ENCODE measurements at places on chromosomes 1 and 21.
A peak's percentile ranks its signal among the peaks of the same experiment; 100 is the strongest.

DNA sequence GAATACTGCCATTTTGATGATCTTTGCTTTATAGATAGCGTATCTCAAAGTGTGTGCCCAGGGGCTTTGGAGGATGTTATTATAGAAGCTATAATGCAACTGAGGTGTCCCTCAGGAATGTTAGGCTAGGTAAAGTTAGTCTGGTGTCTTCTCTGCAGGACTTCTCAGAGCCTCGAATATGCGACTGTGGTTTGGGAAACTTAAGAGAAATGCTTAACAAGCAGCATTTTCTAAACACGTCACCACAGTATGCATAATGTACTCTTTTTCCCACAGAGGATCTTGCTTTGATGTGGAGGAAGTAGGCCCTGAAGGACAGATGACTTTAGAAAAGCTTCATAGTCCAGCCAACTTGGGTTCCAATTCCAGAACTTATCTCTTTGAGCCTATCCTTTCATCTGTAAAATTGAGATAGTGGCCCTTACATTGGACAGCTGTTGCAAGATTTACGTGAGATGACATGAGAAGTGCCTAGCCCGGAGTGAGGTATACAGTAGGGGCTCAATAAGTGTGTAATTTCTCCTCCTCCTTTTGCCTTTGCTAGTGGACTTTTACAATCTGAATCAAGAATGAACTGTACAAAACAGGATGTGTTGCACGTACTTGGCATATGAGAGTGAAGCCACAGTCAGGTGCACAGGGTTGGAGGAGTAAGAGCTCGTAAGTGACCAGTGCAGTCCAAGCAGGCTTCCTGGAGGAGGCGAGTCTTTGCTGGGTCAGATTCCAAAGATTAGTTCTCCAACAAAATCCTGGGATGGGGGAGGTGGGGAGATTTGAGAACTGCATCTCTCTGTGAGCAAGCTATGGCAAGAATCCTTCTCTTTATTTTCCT lies 29.7 kb upstream of the TRABD2B start:
- DNase-seq, result no peak

DNA sequence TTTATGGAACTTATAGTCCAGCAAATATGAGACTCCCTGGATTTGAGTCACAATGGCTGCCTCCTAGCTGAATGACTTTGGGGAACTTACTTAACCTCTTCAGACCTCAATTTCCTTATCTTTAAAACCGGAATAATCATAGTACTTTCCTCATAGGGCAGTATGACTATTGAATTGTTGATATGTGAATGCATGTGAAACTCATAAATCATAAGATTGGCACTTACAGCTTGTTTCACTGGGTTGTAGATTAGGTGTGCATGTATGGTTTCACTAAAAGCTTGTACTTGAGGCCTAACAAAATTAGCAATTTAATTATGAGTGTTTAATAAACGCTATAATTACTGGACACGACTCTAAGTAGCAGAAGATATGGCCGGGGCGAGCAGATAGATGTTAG lies 72.5 kb downstream of the ST6GALNAC5 start:
- DNase-seq, result no peak

- peak; percentile 29 for DNase-seq
Observed at GRCh38 chr1:190169311-190170067, 308.2 kb downstream of the BRINP3 start.

- no peak for DNase-seq
Observed at GRCh38 chr1:216723274-216723780, at the start of gene ESRRG. Gene ESRRG (minus strand): TSS chr1:216723429. CDS start chr1:216723299, 130 bp downstream.

- DNase-seq, result no peak
Observed at GRCh38 chr1:200911361-200911760, 16.7 kb downstream of the INAVA start.

DNA sequence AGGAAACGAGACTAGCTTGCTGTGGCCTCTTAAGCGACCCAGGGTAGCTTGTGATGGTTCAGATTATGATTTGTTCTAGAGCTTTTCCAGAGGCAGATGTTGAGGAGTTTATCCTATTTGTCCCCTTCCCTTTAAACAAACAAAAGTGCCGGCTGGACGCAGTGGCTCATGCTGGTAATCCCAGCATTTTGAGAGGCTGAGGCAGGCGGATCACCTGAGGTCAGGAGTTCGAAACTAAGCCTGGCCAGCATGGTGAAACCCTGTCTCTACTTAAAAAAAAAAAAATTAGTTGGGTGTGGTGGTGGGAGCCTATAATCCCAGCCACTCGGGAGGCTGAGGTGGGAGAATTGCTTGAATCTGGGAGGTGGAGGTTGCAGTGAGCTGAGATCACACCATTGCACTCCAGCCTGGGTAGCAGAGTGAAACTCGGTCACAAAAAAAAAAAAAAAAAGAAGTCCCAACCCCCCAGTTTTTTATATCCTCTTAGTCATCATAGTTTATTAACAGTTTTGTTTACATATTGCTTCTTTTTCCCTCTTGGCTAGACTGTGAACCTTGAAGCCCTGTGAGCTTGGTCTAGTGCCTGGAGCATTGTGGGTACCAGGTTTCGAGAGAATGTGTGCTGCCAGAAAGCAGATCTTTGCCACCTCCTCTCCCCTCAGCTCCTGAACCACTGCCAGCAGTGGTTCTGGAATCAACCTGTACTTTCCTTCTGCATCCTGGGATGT lies 29.8 kb downstream of the MAPKAPK2 start:
- no peak for DNase-seq

- no peak for DNase-seq
Observed at GRCh38 chr1:92486251-92487077, at the start of gene GFI1. Gene GFI1 (minus strand): TSS chr1:92486925. CDS start chr1:92483487, 3,438 bp downstream.

GRCh38 chr1:11456965-11457364 lies 22.0 kb upstream of the DISP3 start:
- no peak for DNase-seq

DNA sequence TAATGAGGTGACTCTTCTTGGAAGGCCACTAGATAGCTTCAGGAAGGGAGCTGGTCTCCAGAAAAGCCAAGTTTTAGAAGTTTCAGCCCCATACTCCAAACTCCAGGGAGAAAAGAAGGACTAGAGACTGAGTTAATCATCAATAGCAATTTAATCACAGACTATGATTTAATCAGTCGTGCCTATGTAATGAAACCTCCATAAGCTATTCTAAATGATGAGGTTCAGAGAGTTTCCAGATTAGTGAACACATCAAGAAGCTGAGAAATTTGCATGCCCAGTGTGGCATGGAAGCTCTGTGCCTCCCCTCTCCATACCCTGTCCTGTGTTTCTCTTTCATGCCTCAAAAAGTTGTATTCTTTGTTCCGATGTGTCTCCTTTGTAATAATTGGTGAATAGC lies 49.2 kb upstream of the CCDC190 start:
- no peak for DNase-seq

GRCh38 chr1:220385158-220385557 lies 112.9 kb upstream of the RAB3GAP2 start:
- DNase-seq, result no peak

- peak; percentile 31 for DNase-seq
Observed at GRCh38 chr1:51421964-51422363, 91.6 kb upstream of the TTC39A start.

DNA sequence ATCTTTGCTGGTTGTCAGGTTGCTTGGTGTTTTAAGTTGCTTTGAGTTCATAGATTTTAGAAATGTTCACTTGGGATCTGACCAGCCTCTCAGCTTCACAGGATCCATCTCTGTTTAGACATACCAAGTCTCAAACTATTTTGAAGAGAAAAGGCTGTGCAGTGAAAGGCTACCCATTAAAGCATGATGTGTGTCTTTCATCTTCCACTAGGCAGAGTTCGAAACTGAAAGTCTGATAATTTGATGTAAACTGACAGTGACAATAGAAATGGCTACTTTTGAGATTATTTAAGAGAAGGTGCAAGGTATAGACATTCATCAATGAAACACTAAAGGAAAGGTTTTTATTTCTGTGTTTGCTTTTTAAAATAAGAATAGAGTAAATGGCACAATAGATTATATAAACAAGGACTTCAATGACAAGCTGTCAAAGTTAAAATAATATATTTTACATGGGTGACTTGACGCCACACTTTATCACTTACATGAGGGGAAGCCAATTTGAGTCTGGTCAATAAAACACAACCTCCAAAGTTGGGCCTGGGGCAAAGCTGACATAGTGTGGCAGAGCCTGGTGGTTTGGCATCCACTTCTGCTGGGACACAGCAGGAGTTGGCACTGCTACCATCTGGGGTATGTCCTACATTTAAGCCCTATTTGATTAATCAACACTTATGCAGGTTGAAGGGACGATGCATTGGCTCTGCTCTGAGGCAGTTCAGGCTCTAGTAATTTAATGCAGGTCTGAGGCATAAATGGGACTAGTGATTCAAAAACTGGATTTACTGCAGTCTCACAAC lies 197.7 kb downstream of the CRB1 start:
- DNase-seq, result no peak

- no peak for DNase-seq
Observed at GRCh38 chr1:236944556-236944955, 59.7 kb downstream of the MT1HL1 start.

GRCh38 chr1:44688760-44689446 lies 14.4 kb downstream of the ARMH1 start:
- DNase-seq, result no peak

GRCh38 chr1:111648806-111649205 lies 29.2 kb downstream of the RAP1A start:
- no peak for DNase-seq

DNA sequence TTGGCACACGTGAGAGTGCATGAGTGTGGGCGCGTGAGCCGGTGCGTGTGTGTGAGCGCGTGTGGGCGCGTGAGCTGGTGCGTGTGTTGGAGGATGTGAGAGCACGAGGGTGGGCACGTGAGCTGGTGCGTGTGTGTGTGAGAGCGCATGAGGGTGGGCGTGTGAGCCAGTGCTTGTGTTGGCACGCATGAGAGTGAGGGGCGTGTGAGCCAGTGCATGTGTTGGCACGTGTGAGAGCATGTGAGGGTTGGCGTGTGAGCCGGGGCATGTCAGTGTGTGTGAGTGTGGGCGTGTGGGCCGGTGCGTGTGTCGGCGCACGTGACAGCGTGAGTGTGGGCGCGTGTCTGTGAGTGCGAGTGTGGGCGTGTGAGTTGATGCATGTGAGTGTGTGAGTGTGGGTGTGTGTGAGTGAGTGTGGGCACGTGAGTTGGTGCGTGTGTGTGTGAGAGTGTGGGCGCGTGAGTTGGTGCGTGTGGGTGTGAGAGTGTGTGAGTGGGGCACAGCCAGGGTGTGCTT lies 45.7 kb upstream of the ARHGEF16 start:
- DNase-seq, result no peak

GRCh38 chr1:42657201-42657600 lies 1.0 kb upstream of the PPIH start:
- DNase-seq, result no peak

DNA sequence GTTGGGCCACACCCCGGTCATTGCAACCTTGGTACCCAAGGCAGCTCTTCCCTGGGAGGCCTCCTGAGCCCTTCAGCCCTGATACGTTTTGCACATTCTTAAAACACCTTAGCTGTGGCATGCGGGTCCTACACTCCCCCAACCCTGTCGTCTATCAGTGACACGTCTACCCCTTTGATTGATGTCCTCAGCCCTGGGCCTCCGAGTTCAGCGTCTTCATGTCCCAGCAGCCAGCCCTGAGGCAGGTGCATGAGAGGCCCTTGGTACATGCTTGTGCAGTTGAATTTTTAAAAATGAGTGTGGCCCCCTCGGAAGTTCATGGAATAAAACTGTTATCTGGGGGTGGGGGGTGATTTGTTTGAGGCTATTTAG lies 38.9 kb upstream of the ADARB1 start:
- DNase-seq, result no peak

DNA sequence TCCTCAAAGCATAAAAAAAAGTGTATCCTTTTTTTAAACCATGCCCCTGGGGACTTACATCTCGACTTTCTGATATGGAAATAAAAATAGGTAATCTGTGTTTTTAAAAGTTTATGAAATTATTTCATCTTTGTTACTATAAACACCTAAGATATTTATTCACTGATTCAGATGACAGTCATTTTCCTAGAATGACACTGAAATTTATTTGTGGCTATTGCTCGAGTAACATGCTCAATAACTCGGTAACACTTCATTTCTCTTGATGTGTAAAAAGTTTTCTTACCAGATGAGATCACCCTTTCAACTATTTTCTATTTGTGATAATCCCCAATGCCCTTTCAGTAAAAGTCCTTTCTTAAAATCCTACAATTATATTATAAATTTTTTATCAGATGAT lies 495.8 kb downstream of the TTLL7 start:
- no peak for DNase-seq

DNA sequence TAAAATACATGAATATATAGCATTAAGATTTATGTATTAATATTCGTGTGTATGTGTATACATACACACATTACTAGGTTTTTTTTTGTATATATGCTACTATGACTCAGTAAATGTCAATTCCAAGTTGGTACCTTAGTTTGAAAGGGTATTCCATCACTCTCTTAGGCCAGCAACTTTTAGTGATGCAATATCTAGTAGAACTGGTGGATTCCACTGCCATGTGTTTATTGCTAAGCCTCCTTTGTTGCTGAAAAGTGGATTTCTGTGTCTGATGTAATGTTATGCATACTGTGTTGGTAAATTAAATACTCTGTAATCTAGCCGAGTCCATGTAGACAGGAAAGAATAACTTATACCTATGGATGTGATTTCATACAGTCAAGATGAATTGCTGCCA lies 16.9 kb upstream of the COL11A1 start:
- DNase-seq, result no peak

GRCh38 chr1:173395762-173396161 lies 81.4 kb upstream of the PRDX6 start:
- no peak for DNase-seq

DNA sequence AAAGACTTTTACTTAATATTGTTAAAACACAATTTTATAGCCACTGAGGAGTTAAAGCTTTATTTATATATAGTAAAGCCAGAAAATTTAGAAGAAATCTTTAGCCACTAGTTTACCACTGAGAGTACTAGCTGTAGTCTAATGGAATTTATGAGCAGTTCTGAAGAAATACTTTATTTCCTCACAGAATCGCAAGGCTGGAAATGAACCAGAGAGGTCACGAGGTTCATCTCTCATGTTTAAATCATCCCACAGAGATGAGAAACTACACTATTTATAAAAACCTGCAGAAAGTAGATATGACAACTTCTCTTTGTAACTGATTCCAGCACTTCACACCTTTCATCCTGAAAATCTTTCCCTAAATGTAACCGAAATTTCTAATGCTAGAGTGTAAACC lies 26.0 kb downstream of the ADGRL4 start:
- DNase-seq, result no peak

DNA sequence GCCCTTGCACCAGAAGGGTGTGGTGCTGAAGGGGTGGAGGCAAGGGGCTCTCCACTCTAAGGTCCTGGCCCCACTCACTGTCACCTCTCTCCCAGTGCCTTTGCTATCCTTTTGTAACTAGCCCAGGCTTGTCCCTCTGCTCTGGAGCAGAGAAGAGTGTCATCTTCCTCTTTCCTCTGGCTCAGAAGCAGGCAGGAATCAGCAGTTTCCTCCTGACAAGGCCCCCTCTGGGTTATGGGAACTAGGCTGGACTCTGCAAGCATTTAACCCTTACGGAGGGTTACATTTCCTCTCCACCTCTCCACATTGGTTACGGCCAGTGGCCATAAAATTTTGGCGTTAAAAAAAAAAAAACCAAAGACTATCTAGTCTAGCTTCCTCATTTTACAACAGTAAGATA lies 30.4 kb downstream of the PLXNA2 start:
- DNase-seq, result no peak

- no peak for DNase-seq
Observed at GRCh38 chr21:43206231-43207042, 37.6 kb downstream of the CRYAA start.

GRCh38 chr1:16143566-16144324 lies 12.1 kb downstream of the EPHA2 start:
- DNase-seq, result no peak

- DNase-seq, result no peak
Observed at GRCh38 chr1:99751877-99752504, 14.4 kb downstream of the FRRS1 start.

- DNase-seq, result no peak
Observed at GRCh38 chr1:172360511-172360910, 60.0 kb upstream of the C1orf105 start.

All from astrocyte of the cerebellum (primary cell).